ENCODE measurements at places on chromosomes 12 and 14.

GRCh38 chr12:69553628-69554248 lies 31.5 kb upstream of the CCT2 start:
- no peak for DNase-seq

- DNase-seq: no peak
These were observed 850.2 kb upstream of the TMEM132C start for GRCh38 chr12:127416796-127417195.

GRCh38 chr12:89134213-89134770 lies 218.0 kb downstream of the DUSP6 start:
- no peak for DNase-seq

GRCh38 chr12:41011939-41012338 lies 176.2 kb upstream of the PDZRN4 start:
- DNase-seq: no peak

- DNase-seq: no peak
These were observed 746.1 kb downstream of the C12orf50 start for GRCh38 chr12:87283111-87283510.

- DNase-seq: no peak
These were observed 141.2 kb upstream of the C14orf180 start for GRCh38 chr14:104438166-104438887.

DNA sequence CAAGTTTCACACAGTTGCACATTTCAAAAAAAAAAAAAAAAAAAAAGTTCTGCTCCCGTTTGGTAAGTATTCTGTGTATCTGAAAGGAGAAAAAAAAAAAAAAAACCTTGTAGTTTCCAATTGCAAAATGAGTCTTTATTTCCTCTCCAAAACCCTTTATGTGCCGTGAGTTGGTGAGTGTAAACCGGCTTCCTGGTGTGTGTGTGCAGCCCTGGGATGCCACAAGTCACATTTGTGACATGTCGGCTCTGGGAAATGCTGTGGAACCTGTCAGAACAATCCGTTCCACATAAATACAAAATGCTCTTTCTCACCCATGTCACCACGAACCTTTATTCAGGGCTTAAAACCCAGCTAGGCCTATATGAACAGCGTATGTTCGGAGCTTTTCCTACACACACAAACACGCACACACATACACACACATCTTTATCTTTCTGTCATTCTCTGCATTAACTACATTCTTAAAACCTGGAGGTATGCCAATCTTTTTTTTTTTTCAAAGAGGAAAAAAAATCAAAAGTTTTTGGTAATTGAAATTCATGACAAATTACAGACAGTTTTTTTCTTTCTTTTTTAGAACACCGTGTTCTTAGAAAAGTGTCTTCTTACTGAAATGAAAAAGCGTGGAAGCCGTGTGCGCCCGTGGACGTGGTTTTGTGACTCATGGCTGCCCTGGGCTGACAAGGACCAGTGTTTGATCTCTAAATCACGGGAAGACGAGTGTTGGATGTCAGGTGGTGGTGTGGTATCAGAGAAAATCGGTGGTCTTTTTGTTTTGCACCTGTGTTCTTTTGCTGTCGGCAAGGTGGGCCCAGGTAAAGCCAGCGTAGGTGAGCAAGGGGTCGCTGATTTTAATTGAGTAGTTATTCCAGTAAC lies 612.0 kb downstream of the VRK1 start:
- DNase-seq: peak; percentile 50

DNA sequence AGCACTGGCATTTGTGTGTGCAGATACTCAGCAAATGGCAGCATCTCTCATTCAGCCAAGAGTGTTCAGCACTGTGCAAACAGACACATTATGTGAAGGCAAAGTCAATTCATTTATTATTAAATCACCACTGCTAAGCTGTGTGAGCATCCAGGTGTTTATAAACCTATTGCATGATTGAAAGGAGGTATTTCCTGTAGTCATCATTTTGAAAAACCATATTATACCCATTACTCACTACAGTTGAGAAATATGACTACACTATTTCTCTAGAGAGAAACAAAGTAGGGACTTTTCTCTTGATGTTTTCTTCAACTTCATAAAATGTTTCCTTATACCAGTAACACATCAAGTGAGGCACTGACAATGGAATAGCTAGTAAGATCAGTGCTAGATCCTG lies 13.7 kb downstream of the SPX start:
- DNase-seq: no peak

GRCh38 chr12:94644141-94644979 lies 6.0 kb downstream of the TMCC3 start:
- no peak for DNase-seq

DNA sequence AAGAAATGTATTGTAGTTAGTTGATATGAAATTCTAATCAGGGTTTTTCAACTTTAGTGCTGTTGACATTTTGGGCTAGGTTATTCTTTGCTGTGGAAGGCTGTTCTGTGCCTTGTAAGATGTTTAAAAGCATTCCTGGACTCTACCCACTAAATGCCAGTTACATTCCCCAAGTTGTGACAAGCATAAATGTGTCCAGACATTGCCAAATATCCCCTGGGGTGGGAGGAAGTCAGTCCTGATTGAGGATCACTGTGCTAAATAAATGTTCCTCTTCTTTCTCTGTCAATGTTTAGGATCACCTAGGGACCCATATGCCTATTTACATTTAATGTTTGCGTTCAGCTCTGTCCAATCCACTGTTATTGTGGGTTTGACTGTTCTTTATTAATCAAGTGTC lies 268.3 kb downstream of the TMTC2 start:
- DNase-seq: no peak

DNA sequence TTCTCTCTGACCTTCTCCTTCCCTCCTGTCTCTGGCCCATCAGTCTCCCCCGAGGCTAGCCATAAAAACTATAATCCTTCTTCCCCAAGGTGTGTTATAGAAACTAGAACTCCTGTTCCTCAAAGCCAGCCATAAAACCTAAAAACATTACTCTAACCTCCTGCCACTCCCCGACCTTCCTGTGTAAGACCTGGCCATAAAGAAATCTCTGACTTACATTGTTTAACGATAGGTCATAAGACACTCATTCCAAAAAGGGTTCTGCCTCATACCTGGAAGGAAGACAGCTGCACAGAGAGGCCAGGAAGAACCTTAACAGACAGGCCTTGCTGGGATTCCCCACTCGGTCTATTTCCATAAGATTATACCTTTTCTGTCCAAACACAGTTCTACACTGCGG lies 70.9 kb upstream of the EEA1 start:
- no peak for DNase-seq

DNA sequence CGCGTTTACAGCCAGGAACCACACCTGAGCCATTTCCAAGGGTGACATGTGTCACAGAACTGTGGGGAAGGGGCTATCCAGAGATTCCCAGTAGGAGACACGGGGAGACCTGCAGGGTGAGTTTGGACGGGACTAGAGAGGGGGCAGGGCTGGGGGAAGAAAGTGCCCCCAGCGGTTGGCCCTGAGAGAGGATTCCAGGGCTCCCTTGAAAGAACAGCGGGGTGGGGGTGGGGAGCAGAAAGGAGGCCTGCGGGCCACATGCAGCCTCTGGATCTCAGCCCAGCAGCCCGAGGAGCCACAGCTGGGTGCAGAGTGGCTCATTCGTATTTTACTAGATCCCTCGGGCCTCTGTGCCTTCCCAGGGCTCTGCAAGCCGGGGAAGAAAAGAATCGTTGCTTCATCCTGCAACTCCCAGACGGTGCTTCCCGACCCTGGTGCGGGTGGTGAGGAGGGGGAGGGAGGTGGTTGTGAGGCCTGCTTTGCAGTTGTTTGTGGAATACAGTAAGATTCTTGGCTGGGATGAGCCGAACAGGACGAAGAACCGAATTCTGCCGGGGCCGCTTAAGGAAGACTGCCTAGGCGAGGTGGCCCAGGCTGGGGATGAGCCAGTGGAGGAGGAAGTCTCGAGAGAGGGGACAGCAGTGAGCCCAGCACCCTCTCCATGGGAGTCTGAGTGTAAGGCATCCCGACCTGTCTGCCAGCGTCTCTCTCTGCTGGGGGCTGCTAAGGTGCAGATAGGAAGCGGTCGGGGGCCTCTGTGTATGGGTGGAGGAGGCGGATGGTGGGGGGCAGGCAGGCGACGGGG lies 36.1 kb upstream of the ANKRD9 start:
- no peak for DNase-seq

- DNase-seq: no peak
These were observed 77.0 kb downstream of the PPP2R5C start for GRCh38 chr14:101838476-101838875.

DNA sequence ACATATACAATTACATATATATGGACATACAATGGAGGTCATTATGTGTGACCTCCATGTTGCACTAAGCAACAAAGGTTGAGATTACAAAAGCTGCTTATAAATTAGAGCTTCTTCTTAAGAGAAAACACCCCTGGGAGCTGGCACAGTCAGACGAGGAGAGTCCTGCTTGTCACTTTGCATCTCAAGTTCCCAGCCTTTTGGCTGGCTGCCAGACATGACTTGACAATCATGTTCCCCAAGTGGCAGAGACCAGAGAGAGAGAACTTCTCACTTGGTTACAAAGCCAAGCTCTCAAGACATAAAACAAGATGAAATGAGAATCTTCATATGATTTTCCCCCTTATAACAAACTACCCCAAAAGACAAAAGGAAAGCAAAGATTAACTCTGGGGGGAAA lies 8.5 kb upstream of the SYNJ2BP start:
- DNase-seq: no peak

DNA sequence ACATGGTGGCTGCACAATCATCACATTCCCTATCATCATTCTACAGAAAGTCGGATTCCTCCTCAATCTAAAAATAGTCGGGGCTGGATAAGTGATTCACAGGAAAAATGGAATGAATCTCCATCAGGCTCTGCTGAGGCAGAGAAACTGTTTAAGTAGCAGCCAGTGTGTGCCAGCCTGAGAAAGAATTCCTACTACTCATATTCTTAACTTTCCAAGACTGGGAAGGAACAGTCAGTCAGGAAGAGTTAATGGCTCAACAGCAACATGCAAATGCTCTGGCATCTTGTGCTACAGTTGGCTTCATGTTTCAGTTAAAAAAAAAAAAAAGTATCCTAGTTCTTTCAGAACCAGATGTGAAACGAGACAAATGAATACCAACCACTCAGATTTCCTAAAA lies 187.0 kb downstream of the GRIP1 start:
- DNase-seq: no peak

DNA sequence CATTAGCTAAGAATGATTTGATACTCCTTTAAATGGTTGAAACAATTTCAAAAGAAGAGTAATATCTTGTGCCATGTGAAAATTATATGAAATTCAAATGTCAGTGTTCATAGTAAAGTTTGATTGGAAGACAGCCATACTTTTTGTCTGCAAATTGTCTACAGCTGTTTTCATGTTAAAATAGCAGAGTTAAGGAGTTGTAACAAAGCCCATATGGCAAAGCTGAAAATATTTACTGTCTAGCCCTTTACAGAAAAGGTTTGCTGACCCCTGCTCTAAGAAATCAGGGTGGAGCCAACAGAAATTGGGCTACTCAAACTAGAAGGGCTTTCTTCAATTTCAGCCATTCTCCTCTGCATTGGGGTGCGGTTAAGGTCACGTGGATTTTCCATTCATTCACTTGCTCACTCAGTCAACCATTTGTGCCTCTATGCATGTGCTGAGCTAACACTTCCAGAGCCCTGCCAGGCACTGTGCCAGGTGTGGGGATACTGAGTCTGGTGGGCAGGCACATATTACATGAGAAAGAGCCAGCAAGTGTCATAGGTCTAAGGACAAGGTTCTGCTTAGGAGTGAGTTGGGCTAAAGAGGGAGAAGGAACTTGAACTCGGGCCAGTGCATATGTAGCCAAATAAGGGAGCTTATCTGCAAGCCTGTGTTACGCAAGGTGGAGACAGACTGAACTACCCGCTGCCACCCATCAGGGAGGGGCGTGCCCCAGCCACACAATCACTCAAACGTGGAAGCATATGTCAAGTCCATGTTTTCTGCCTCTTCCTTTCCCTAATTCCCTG lies 139.8 kb upstream of the NOS1 start:
- no peak for DNase-seq

DNA sequence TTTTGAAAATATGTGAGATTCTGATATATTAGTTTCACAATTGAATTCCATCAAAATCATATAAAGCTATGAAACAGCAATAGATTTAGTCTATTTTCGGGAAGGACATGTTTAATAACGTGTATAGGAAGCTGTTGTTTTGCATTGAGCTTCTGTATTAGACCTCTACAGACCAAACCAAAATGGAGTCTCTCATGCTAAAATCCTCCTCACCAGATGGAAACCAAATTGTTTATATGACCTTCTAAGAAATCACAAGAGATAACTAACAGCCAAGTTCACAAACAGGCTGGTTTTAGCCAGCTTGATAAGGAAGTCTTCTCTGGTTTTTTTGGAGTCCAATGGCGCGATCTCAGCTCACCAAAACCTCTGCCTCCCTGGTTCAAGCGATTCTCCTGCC lies 23.9 kb downstream of the L2HGDH start:
- DNase-seq: no peak

GRCh38 chr14:96189281-96189711 lies 15.3 kb upstream of the BDKRB2 start:
- no peak for DNase-seq

- no peak for DNase-seq
These were observed 66.6 kb downstream of the BTG1 start for GRCh38 chr12:92079054-92079385.

GRCh38 chr14:60722107-60722356 lies 2.1 kb downstream of the SIX4 start:
- no peak for DNase-seq

DNA sequence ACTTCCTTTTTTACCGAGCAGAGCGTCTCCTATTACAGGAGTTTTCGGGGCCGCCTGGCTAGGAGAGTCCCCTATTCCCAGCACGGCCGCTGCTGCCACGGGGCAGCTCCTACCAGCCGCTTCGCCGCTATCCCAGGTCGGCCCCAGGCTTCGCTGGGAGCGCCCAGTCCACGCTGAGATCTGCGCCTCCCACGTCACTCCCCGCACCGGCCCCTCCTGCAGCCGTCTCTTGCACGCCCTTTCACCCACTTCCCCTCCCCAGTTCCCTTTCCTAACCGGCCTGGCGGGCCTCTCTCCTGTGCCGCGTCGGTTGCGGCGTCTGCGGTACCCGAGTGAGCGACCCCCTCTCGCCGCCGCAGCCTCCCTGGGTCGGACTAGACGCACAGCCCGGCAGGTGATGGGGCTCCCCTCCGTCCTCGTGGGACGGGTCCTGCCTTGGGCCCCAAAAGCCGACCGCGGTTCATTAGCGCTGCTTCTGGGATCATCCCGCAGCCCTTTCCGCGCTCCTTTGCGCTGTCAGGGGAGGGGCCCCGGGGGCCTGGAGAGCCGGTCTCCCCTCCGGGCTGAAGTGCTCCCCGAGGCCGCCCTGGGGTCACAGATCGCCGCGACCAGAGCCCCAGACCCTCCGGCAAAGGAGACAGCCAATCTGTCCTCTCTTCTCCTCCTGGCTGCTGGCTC lies 1318.4 kb downstream of the TMEM121 start:
- peak; percentile 32 for DNase-seq

- no peak for DNase-seq
These were observed 5.7 kb downstream of the NEUROD4 start for GRCh38 chr12:55025508-55025907.

DNA sequence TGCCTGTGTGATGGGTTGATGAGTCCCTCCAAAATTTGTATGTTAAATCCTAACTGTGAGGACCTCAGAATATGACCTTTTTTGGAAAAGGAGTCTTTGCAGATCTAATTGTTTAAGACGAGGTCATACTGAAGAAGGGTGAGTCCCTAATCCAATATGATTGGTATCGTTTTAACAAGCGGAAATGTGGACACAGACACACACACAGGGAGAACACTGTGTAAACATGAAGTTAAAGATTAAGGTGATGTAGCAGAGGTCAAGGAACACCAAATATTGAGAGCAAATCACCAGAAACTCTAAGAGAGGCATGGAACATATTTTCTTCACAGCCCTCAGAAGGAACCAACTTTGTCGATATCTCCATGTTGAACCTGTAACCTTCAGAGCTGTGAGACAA lies 1106.7 kb downstream of the SLC6A15 start:
- no peak for DNase-seq

All from stimulated activated CD4-positive, alpha-beta T cell treated with anti-CD3 and anti-CD28 coated beads, Interleukin-2, amount 100 ng/mL, for 48 hours (primary cell).